ENCODE measurements at places on chromosomes 2 and 18. TPM values are rescaled to one million over a fixed set of nuclear protein-coding genes. Genes with fewer than 3 reads are reported as not detected.

DNA sequence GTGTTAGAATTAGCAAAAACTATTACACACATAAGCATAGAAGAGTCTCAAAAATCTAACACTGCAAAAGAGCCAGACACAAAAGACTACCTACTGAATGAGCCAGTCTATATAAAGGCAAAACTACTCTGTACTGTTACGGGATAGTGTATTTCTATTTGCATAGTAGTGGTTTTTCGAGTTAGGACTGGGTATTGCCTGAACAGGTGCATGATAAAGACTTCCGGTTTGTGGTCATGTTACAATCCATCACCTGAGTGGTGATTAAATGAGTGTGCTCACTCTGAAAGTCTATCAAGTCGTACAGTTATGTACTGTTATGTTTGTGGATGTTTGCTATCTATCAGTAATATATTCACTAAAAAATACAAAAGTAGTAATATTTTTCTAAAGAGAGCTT is 523.3 kb upstream of the SYT4 start:
- DNase-seq, result no peak

DNA sequence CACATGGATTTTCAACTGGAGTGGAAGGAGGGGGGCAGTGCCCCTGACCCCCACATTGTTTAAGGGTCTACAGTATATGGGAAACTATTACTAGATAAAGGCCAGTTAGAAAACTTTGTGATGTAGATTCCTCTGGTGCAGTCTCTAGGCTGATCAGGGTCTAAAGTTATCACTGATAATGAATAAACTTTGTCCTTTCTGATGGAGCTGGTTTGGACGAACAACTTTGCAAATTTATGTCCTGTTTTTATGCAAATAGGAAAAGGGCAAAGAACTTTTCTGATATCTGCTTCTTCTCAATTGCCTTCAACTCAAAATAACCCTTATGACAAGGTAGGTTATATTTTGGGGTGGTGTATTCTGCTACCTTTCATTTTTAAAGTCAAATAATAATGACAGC is 829.2 kb upstream of the ACVR2A start:
- no peak for DNase-seq

GRCh38 chr2:205682971-205683501 is 735 bp downstream of the NRP2 start:
- DNase-seq, result no peak

Gene PCARE
- not detected for total RNA-seq

Gene NEU4
- total RNA-seq, result not detected

Gene NAT8
- not detected for total RNA-seq

Gene MRO
- total RNA-seq, result 1.4 TPM

Gene FSIP2
- total RNA-seq, result under 0.01 TPM

DNA sequence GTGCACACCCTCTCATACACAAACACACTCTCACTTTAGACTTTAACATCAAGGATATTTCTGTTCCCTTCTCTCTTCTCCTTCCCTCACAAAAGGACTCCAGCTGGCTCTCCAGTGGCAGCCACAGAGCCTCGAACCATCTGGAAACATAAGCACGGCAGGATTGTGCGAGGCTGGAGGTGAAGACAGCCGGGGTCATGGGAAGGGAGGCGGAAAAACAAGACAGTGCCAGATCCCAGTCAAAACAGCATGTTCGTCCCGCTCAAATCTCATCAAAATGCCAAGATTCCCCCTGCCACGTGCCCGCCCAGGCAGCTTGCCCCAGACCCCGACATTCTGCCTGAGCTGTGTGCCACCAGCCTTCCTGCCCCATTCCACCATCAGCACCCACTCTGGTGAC is 180.3 kb downstream of the ZBTB7C start:
- DNase-seq, result no peak

- DNase-seq, result no peak
These were observed 223.1 kb downstream of the AGAP1 start for GRCh38 chr2:235716875-235717496.

DNA sequence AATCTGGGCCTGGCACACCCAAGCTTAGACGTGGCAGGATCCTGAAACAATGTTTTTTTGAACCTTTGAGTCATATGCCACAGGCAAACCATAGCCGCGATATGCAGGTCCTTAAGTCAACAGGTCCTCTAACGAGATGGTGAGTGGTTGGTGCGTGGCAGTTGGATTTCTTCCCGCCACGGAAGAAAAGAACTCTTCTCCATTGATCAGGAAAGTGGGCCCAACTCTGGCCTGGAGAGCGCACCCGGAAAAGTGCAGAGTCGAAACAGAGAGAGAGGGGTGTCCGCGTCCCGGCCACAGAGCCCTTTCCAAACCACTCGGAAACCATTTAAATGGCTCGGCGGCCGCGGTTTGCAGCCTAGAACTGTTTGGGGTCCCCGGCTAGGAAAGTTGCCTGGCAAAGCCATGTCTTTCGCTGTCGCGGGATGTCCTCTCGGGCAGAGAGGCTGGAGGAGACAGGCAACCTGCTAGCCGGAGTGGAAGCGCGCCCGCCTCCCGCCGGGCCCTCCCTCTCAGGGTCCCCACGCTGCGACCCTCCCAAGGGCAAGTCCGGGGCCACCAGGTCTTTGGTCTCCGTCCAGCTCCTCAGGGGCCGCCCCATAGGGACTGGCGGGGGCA is 777 bp downstream of the GALNT3 start:
- no peak for DNase-seq

Gene SCN3A
- 1.4 TPM for total RNA-seq

DNA sequence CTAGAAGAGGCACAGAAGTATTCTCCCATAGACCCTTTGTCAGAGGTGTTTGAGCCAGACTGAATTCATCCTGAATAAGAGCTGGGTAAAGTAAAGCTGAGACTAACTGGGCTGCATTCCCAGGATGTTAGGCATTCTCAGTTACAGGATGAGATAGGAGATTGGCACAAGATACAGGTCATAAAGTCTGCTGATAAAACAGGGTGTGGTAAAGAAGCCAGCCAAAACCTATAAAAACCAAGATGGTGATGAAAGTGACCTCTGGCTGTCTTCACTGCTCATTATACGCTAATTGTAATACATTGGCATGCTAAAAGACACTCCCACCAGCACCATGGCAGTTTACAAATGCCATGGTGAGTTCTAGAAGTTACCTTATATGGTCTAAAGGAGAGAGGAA is 364.9 kb upstream of the TMEFF2 start:
- no peak for DNase-seq

Gene SULT1C2
- total RNA-seq, result not detected

- no peak for DNase-seq
These were observed 1.5 kb upstream of the DGUOK start for GRCh38 chr2:73925033-73925704.

GRCh38 chr18:6221602-6222014 is 193.1 kb downstream of the L3MBTL4 start:
- DNase-seq, result no peak

Gene GULP1
- total RNA-seq, result 67.8 TPM

Gene REG3G
- total RNA-seq, result not detected

Gene CLHC1
- not detected for total RNA-seq

DNA sequence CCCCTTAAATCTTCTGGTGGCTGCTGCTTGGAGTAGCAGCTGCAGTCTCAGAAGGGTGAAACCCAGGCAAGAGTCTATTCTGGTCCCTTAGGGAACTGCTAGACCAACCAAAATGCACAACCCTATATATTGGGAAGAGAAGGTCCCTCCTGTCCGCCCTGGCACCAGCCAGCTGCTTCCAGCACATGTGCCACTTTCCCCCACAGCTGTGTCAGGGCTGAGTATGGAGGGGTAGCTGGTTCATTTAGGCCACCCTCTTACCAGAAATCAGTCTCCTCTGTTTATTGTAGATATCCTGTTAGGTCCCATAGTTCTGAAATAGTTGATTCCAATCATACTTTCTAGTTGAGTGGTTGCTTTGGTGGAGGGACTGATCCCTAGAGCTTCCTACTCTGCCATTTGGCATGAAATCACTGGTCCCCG is 68.9 kb downstream of the BIRC6 start:
- no peak for DNase-seq

DNA sequence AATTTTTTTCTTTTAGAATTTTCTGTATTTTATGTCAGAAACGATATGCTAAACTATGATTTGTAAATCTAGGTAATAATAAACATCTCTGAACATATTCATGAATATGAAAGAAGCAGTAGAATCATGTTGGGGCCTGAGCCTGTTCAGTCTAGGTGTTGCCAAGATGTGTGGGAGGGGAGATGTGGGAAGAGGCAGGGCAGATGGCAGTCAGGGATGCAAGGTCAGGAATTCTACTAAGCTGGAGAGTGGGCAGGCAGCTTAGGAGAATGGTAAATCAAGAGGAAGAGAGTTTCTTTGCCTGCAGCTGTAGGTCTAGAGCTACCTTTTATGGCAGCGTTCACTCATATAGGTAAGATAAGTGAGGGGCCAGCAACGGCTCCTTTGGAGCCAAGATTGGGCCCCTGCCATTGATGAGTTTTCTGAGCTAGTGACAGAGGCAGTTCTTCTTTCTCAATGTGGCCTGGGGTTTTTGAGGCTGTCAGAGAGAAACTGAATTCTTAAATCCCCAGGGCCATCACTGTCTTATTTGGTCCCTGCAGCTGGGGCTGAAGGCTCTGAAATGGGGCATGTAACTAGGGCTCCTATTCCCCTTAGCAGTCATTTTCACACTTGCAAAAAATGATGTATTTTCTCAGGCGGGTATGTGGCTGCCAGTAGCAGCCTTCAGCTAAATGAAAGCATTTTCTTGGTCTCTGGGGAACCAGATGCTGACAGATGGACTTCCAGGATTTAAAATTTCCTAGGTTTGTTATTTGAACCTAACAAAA is 232.8 kb downstream of the PIK3C3 start:
- no peak for DNase-seq

- DNase-seq, result no peak
These were observed 74.7 kb downstream of the GYPC start for GRCh38 chr2:126730655-126731054.

- no peak for DNase-seq
These were observed 147.7 kb upstream of the PKDCC start for GRCh38 chr2:41900101-41900577.

DNA sequence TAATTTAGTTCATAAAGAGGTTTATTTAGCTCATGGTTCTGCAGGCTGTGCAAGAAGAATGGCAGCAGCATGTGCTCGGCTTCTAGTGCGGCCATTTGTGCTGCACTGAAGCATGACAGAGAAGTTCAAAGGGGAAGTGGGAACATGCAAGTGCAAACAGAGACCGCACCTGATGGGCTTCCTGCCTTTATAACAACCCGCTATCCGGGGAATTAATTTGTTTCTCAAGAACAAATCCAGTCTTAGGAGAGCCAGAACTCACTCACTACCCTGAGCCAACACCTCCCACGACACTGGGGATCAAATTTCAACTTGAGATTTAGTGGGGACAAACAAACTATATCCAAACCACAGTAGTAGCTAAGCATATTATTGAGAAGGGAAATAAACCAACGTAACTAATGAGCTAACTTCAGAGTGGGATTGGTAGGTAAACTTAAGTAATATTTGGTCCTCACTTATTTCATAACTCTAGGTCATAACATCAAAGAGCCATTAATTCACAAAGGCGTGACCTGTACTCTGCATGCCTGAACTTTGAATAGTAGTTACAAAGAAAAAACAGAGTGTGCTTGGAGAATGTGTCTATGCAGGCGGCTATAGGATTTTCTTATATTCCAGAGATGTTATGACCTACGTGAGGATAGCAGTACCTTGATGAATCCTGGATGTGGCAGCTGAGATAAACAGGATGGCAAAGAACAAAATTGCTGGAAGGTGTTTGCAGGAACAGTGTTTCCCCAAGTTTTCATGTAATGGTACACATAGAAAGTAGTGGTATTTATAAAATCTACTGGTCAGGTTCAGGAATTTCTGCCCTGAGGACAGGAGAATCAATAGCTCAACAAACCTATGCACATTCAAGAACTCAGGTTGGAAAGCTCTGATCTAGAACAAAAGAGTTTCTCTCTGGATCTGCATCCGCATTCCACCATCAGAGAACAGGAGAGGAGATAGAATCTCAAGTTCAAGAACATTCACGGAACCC is 845.9 kb upstream of the ID2 start:
- DNase-seq, result no peak

DNA sequence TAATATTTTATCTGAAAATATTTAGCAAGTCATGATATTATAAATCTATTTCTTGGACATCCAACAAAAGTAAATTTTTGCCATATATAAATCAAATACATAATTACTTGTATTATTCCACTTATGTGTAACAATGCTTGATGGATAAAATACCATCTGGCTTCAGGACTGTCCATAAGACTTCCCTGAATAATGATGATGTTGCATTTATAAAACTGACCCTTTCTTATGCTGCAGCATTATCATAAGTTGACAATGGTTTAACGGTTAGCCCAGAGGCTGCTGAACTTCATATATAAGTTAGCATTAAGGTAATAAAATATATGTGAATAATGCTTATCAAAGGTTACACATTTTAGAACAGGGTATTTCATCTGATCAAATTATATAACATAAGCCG is 95.4 kb downstream of the CDH2 start:
- no peak for DNase-seq

GRCh38 chr2:159792599-159792998 is 5.4 kb downstream of the CD302 start:
- DNase-seq, result no peak

GRCh38 chr2:123953846-123954245 is 71.2 kb upstream of the CNTNAP5 start:
- DNase-seq, result no peak

Gene PROKR1
- total RNA-seq, result not detected

DNA sequence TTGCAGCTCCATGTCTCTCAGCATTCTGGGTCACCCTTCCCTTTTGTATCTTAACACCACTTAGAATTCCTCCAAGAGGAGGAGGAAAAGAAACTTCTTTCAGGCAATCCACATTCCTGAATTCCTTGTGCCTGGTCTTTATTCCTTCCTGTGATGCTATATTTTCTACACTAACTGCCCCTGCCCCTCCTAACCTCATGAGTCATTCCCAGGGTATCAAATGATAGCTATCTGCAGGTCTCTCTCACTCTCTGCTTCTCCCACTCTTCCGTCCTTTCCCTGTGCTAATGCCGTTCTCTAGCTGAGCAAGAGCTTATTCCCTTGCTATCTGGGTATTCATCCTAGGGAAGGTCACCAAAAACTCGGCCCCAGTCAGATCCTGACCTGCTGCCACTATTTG is 395.0 kb upstream of the TCF4 start:
- no peak for DNase-seq

DNA sequence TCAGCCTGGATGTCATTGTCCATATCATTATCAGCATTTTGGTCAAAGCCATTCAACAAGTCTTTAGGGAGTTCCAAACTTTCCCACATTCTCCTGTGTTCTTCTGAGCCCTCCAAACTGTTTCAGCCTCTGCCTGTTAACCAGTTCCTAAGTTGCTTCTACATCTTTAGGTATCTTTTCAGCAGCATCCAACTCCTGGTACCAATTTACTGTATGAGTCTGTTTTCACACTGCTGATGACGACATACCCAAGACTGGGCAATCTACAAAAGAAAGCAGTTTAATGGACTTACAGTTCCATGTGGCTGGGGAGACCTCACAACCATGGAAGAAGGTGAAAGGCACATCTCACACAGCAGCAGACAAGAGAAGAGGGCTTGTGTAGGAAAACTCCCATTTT is 94.2 kb downstream of the GULP1 start:
- no peak for DNase-seq

All from ascending aorta (tissue), 2 donors.